ENCODE measurements at places on chromosomes 16 and 17.

GRCh38 chr16:57273359-57273758, 11.1 kb downstream of the PLLP start:
- no peak for DNase-seq

DNA sequence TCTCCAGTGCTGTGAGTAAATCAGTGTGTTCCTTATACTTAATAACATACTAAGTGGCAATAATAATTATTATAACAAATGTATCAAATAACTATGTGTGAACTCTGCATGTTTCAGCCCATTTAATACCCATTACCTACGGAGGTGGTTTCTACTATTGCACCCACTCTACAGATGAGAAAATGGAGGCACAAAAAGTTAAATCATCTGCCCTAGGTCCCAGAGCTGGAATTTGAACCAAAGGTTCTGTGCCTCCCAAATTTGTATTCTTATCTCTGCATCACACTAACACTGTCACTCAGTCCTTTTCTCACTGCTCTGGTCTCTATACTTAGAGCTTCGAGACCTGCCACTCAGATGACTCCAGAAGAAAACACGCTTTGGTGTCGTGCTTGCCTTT, 417.0 kb downstream of the MAF start:
- DNase-seq, result no peak

- no peak for DNase-seq
These were observed 6.8 kb downstream of the ZNF771 start for GRCh38 chr16:30414159-30414558.

DNA sequence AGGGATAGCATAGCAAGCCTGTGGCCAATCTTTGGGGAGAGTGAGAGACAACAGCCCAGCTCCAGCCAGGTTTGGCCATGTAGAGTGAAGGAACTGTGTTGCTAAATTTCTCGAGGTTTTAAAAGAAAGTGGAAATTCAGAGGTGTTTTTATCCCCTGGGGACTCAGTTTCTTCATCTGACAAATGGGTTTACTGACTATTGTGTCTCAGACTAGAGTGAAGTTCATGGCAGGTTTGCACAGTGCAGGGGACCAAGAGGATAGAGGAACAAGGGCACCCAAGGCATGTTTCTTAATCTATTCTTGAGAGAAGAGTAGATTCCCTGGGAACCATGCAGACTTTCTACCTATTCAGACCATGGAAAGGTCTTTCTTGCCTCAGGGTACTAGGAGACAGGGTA, 555.8 kb upstream of the C16orf82 start:
- no peak for DNase-seq

GRCh38 chr16:86962259-86962658, 354.9 kb downstream of the C16orf95 start:
- no peak for DNase-seq

GRCh38 chr16:25996052-25996451, 304.3 kb downstream of the HS3ST4 start:
- DNase-seq, result no peak

- DNase-seq, result no peak
These were observed 3.7 kb upstream of the HSD17B2 start for GRCh38 chr16:82031116-82032084.

DNA sequence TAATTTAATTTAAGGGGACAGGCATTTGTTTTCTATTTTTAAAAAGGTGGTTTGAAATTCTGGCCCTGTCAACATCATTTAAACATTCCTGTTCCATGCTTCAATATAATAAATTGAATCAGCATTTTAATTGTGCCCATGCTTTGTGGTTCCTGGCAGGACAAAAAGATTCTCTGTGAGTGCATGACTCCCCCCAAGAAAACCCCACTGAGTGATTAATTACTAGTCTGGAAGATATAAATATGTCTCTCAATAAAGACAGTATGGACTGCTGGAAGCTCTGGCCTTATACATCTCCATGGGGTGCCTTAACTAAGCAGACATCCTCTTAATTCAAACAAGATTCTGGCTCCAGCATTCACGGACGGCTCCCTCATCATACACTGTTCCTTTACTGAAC, 95.0 kb upstream of the PSMD7 start:
- DNase-seq, result no peak

DNA sequence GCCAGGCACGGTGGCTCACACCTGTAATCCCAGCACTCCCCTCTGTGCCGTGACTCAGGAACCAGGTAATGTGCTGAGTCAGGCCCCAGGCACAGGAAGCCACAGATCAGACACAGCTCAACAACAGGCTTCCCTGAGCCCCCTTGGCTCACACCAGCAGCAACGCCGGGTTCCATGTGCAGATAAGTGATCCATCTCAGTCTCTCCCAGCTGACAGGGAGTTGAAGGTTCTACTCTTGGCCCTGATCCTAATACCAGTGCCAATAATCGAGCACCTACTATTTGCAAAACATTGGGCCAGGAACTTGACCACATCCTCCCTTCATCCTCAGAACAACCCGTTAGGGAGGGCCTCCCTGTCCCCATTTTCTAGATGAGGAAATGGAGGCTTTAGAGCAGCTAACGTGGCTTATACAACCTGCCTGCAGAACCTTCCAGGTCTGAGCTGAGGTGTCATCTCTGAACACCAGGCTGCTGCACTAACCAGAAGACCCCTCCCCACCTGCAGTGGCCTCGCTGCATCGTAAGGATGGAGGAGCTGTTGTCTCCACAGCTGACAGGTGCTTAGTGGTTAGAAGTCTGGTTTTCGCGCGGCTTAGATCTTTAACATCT, 64.8 kb upstream of the AMZ2 start:
- no peak for DNase-seq

DNA sequence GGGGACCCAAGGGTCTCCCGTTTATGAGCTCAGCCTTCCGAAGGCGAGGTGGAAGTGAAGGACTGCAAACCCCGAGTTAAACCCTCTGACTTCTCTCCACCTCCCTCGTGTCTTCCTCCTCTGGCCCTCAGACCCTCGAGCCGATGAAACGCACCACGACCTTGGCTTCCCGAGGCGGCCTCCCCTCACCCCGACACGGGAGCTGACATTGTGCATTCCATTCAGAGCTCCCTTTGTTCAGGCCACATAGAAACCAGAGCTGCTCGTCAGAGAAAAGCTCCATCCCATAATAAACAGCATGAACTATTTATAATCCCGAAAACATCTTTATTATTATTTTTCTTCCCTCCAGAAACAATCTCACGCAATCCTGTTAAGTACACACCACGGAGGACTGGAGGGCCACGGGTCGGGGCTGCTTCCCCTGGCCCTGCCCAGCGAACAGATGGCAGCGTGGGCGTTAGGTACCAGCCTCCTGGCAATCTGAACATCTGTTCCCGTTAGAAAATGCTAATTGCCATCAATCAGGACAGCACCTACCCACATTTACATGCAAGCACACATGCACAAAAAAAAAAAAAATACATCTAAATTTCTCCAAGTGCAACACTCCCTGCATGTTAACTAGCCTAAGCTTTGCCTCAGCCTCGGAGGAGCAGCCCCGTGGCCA, 145.7 kb downstream of the RBFOX3 start:
- DNase-seq, result no peak

DNA sequence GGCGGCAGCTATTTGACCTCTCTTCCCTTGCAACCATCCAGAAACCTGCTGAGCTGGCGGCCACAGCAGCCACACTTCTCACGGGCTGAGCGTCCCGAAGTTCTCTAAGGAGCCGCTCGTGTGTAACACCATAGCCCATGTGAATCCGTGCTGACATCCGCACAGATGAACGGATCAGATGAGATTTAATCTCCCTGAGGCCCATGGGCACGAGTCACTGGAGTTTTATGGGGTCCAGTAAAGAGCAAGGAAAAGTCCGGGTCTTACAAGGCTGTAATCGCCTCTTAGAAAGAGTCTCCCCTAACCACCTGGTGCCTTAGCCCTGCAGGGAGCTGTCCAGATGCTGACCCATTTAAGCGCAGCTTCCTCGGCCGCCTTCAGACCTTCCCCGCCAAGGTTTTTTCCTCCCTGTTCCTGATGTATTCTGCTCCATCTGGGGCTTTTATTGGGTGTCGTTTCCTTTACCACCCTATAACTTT, 5.5 kb upstream of the CACNG5 start:
- no peak for DNase-seq

DNA sequence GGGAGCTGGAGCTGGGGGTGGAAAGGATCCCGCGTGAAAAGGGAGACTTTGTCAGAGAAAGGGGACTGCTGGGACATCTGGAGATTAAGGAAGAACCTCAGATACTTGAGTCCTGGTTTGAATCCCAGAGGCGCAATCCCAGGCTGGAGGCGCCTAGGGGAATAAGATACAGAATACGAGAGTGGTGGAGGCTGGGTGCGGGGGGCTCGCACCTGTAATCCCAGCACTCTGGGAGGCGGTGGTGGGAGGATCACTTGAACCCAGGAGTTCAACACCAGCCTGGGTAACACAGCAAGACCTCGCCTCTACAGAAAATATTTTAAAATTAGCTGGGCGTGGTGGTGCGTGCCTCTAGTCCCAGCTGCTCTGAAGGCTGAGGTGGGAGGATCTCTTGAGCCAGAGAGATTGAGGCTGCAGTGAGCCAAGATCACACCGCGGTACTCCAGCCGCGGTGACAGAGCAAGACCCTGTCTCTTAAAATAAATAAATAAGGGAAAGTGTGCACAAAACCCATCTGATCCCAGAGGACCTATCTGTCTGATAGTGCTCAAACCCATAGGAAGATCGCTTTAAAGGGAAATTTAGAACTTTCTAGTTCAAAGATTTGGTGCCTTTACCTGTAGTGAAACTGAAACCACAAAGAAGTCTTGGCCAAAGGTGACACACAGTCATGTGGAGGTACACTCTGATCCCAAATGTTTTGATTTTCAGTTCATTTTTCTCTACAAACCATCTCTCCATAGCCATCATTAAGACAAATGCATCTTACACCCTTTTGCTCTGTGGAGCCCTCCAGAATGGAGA, 617 bp upstream of the SCRN2 start:
- no peak for DNase-seq

GRCh38 chr17:4543557-4544026, 11.6 kb downstream of the MYBBP1A start:
- DNase-seq, result no peak
